Stomach (tissue), 19 donors: ENCODE measurements at places on chromosomes 7 and 10.

DNA sequence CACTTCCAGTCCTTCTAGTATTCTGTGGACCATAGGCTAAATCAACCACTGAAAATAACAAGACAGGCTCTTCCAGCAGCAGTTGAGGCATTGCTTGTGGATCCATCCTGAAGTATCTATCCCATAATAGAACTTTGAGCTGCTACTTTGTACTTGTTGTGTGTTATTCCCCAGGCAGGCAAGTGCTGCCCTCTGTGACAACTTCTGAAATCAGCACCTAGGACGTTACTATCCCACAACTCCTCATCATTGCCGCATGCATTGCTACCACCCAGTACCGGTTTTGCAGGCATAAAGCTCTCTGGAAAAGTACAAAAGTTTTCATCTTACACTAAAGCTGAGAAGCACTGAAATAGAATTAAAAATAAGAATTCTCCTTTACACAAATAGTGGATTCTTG lies 145.3 kb downstream of the HTR7 start:
- no peaks in the 10 kb centered on the region for H3K4me1 ChIP-seq
- H3K27me3 ChIP-seq, result no peaks in the 10 kb centered on the region

DNA sequence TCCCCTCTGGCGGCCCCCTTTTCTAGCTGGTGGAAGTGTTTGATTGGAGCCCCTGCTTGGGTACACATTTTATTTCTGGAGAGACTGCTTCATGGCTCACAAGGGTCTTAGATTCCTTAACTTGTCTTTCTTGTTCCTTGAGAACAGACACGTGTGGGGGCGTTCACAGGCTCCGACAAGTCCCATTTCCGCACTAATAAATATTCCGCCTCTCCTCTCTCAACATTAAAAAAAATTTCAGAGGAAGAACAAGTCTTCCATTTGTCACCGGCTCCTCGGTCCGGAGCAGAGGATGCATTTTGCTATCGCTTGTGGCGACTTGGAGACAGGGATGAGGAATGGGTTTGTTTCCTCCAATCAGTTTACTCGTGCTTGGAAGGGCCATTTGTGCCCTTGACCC lies 134.0 kb upstream of the PODXL start:
- H3K27me3 ChIP-seq, result peaks cover 80% of the 10 kb centered on the region
- H3K36me3 ChIP-seq, result no peaks in the 10 kb centered on the region
- DNase-seq, result no peak
- H3K27ac ChIP-seq, result no peak overlapping the region

DNA sequence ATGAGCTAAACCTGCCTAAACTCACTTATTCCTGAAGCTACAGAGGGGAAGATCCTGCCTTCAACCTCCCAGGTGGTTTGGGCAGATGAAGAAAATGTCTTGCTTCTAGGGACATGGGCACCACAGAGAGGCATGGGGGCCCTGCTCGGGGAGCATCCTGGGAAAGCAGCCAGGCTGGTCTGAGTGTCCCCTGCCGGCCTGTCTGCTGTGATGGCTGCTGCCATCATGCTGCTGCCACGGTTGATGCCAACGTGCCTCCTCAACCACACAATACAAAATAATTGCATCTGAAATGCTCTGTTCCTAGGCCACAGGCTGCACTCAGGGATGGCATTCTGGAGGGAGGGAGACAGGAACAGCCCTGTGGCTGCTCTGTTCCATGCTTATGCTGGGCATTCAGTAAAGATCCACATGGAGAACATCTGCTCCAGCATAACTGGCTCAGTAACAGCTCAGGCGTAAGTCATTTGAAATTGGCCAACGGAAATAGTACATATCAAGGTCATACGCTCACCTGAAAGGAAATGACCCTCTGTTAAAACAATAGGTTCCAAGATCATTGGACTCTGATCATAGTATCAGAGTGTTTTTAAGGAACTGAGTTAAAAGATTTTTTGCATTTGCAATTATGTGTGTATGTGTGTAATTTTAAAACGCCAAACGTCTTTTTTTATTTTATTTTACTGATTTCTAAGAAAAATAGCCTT lies 299.0 kb downstream of the TNS3 start:
- no peaks in the 10 kb centered on the region for H3K27me3 ChIP-seq
- no peak for DNase-seq
- H3K4me3 ChIP-seq, result no peak overlapping the region
- no peak overlapping the region for H3K27ac ChIP-seq
- H3K4me1 ChIP-seq, result no peaks in the 10 kb centered on the region

DNA sequence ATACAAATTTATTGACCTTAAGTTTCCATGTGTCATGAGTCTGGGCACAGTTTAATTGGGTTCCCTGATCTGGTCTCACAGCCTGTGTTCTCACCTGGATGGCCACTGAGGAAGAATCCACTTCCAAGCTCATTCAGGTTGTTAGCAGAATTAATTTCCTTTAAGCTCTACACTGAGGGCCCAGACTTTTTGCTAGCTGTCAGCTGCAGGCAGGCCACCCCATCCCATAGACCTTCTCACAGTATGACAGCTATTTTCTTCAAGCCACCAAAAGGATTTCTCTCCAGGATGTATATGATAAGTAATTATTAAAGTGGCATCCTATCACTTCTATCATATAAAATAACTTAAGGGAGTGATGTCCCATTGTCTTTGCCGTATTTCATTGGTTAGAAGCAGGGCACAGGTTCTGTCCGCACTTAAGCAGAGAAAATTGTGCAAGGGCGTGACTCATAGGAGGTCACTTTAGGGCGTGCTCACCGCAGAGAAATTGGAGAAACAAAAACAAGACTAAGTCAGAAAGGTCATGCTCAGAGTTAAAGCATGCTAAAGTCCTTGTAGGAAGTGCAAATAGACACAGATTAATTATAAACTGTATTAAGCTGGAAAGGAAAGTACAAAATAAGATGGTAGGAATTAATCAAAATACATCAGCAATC lies 109.9 kb downstream of the AHR start:
- peak; percentile 65 for DNase-seq
- no peaks in the 10 kb centered on the region for H3K27me3 ChIP-seq
- no peaks in the 10 kb centered on the region for H3K4me1 ChIP-seq
- H3K27ac ChIP-seq, result peak overlapping the region; percentile 75

DNA sequence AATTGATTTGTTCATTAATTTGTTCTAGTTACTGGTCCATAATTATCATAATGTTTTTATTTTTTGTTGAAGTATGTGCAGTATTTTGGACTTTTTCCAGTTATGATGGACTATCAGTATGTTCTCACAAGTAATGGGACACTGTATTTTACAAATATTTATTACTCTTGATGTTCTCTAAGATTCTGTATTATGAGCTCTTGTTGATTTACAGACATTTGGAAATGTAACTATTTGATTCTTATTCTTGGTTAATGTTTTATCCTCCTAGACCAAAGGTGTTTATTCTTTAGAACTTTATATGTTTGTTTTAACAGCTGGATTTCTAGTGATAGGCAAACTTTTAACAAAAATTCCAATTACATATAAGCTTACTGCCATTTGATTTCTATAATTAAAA lies 200.6 kb downstream of the SDK1 start:
- H3K36me3 ChIP-seq, result no peaks in the 10 kb centered on the region
- no peaks in the 10 kb centered on the region for H3K27me3 ChIP-seq
- DNase-seq, result no peak
- no peak overlapping the region for H3K4me3 ChIP-seq
- H3K27ac ChIP-seq, result no peak overlapping the region

DNA sequence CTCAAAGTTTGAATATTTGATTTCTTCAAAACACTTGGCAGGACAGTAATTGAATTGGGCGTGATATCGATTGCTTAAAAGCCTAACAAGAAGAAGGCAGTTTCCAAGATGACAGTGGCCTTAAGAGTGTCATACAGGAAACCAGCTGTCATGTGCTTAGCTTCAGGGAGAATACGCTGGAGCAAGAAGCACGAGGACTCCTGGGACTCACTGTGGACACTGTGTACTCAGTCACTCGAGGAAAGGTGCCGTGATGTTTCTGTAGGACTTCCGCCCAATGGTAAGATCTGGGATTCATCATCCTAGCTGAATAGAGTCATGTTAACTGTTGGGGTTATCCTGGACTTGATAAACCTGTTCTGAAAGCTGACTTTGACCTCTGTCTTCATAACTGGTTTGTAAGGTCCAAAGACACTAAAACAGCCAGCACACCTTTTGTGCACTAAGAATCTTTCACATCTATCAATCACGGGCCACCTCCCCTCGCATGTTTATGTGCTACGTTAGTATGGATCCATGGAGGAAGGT lies 113.5 kb downstream of the CELF2 start:
- no peaks in the 10 kb centered on the region for H3K4me1 ChIP-seq
- no peaks in the 10 kb centered on the region for H3K36me3 ChIP-seq
- no peak overlapping the region for H3K4me3 ChIP-seq
- DNase-seq, result no peak
- no peak overlapping the region for H3K27ac ChIP-seq
- H3K27me3 ChIP-seq, result no peaks in the 10 kb centered on the region

DNA sequence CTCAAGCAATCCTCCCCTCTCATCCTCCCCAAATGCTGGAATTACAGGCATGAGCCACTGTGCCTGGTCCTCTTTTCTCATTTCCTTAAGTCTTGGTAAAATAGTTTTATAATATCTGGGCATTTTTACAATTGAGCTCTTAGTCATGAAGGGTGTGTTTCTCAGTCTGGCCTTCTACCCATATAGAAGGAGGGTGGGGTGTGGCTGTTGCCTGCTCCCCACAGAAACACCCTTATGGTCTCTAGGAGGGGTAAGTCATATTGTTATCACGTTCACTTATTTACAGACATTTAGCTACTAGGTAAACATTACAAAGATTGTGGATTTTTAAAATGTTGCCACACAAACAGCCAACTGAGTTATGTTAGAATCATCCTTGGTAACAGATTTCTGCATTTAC lies 6.7 kb upstream of the OTUD1 start:
- no peak for DNase-seq
- no peaks in the 10 kb centered on the region for H3K4me1 ChIP-seq
- no peak overlapping the region for H3K27ac ChIP-seq
- no peaks in the 10 kb centered on the region for H3K36me3 ChIP-seq
- H3K4me3 ChIP-seq, result no peak overlapping the region

- no peaks in the 10 kb centered on the region for H3K36me3 ChIP-seq
- H3K27me3 ChIP-seq, result no peaks in the 10 kb centered on the region
- DNase-seq, result no peak
- peaks cover 17% of the 10 kb centered on the region for H3K4me1 ChIP-seq
- H3K27ac ChIP-seq, result peak overlapping the region; percentile 79
- no peak overlapping the region for H3K4me3 ChIP-seq
Measured at GRCh38 chr10:109997233-109997632, 10.6 kb upstream of the ADD3 start.

DNA sequence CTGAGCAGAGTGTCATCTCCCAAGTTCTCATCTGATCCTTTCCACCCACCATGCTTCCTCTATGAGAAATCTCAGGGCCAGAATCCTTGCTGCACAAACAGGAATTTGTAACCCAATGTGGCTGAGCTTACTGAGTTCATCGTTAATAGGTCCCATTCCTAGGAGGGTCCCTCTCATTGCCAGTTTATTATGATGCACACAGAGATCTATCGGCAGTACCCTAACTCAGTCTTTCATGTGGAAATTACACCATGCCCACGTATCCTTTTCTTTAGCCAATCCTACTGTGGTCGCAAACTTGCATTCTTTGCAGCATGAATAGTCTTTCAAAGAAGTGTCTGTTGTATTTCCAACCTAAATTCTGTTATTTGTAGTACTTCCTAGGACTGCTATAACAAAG lies 12.1 kb downstream of the TMEM236 start:
- H3K27me3 ChIP-seq, result no peaks in the 10 kb centered on the region
- DNase-seq, result no peak
- no peaks in the 10 kb centered on the region for H3K36me3 ChIP-seq

DNA sequence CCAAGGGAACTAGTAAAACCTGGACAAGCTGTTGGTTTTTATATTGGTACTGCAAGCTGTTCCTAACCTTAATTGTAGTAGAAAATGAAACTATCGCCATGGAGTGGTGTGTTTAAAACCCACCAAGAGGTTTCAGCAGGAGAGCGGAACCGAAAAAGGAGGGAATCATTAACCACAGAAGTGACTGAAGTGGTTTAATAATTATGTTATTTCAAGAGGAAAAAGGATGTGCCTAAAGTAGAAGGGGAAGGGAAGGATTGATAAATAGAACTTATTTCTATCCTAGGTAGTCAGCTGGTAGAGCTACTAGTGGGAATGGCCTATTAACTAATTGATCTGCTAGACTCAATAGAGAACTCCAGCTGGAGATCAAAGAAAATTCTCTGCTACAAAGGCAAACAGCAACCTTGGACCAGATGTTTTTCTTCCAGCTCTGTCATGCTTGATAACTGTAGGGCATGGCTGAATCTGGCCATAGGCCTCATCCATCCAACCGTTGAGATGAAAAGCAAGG lies 91.8 kb downstream of the BAMBI start:
- no peak overlapping the region for H3K27ac ChIP-seq
- H3K27me3 ChIP-seq, result no peaks in the 10 kb centered on the region
- H3K4me1 ChIP-seq, result no peaks in the 10 kb centered on the region
- H3K4me3 ChIP-seq, result no peak overlapping the region

DNA sequence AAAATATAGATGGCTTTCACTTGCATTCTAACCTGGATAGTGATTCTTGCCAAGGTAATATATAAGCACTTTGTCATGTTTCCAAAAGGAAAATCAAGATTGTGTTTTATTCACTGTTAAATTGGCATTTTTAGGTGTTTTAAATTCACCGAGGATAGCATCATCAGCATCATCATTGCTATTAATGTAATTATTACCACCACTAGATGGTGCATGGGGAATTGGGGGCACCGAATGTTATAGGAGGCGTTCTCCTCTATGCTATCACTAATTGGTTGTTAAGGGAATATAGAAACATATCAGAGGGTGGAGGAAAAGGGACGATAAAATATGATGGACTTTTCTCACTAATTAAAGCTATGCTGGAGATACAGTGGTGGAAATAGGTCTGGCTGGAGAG lies 95.5 kb downstream of the CELF2 start:
- H3K4me3 ChIP-seq, result no peak overlapping the region
- H3K27me3 ChIP-seq, result no peaks in the 10 kb centered on the region
- no peak overlapping the region for H3K27ac ChIP-seq
- H3K4me1 ChIP-seq, result no peaks in the 10 kb centered on the region

DNA sequence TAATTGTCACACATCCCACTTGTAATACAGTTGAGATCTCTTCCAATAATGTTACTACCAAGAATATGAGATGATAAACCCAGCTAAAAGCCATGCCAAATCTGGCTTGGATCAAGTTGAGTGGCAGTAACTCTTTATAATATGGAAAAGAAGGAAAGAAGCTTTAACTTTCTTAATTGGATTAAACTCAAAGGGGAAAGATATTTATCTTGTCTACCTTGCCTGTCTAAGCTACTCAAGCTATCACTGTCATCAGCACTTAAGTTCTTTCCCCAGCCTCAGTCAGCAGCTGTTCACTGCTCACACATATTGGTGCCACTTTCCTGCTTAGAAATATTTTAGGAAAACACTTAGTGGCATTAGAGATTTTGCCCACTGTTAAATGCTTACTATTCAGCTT lies 350.7 kb downstream of the IPMK start:
- DNase-seq, result no peak
- no peak overlapping the region for H3K27ac ChIP-seq
- H3K4me3 ChIP-seq, result no peak overlapping the region
- no peaks in the 10 kb centered on the region for H3K27me3 ChIP-seq

DNA sequence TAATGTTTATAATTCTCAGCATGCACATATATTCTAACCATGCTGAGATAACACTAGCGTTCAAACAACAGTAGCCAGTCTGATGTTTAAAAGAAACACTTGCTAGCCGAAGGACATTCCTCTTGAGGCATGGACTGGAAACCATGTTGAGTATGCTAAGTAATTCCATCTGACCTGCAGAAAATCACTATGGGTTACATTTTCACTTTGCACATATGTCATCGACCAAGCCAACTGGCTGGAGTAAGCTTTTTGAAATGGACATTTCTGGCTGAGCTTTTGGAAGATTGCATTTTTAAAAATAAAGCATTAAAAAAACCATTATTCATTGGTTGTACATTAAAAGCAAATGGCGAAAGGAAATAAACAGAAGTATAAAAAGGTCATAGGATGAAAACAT lies 88.2 kb downstream of the BBS9 start:
- DNase-seq, result peak; percentile 31
- H3K27ac ChIP-seq, result no peak overlapping the region
- no peaks in the 10 kb centered on the region for H3K27me3 ChIP-seq
- no peak overlapping the region for H3K4me3 ChIP-seq
